ENCODE measurements at places on chromosomes 12 and 14.

DNA sequence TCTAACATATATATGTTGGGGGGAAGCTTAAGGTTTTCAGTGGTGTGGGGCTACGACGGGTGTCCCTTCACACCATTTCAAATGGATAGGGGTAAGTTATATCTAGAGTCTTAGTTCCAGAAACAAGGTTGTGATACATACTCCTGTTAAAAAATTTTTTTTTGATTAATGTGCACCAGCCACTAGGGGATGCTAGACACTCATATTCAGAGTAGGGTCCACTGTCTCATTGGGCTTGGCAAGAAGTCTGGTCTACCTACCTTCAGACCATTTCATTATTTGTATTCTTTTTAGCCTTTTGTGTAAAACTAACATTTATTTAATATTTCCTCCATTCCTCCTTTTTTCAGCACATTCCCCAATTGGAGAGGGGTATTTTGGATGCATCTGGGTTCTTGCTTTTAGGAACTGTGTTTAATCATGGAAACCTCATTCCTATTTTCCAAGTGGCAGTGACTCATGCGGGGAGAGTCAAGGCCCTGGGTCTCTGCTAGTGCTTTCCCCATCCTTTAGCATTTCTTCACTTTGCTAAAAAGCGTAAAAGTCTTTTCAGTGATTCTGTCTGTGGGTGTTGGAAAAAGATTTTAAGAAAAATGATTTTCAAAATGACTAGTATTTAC, 33.4 kb downstream of the ANO4 start:
- DNase-seq: peak; percentile 15

GRCh38 chr12:46073321-46073720, 82.9 kb upstream of the SCAF11 start:
- peak; percentile 19 for DNase-seq

DNA sequence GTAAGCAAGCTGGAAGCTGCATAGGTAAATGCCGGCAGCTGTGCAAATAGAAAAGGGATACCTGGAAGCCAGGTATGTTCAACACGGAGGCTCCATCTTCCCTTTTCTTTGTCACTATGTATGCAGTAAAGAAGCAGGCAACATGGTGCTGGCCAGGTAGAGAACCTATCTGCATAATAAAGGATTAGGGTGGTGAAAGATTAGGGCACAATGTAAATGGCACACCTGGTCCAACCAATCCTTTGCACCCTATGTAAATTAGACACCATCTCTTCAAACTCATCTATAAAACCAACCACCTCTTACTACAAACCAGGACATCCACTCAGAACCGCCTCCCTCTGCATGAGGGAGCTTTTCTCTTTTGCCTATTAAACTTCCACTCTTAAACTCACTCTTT, 32.3 kb downstream of the RPS29 start:
- no peak for DNase-seq

- no peak for DNase-seq
These were observed 23.3 kb downstream of the TPCN1 start for GRCh38 chr12:113244478-113244958.

DNA sequence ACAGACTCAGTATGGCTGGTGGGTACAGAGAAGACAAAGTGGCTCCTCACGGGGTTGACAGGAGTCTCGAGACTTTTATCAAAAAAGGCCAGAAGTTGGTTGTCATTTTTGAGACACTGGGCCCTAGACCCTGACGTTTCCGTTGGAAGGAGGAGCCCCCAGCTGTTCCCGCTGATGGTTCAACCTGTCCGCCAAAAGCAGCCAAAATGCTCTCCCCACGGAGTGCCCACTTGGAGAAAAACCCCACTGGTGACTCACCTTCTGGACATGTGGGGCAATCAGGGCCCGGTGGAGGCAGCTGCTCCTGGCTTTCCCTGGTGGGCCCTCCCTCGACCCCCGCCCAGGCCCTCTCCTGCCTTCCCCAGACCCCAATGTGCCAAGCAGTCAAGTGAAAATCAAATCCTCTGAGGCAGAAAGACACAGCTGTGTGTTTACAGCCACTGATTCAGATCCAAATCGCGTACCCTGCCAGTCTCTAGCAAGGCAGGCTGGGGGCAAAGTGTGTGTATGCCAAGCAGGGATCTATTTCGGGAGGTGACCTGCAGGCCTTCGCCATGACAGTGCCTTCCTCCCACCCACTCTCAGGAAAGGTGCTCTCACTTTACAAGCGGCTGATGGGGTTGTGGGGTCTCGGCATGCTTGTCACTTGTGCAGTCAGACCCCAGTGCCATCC, 347.4 kb downstream of the DPF3 start:
- no peak for DNase-seq

DNA sequence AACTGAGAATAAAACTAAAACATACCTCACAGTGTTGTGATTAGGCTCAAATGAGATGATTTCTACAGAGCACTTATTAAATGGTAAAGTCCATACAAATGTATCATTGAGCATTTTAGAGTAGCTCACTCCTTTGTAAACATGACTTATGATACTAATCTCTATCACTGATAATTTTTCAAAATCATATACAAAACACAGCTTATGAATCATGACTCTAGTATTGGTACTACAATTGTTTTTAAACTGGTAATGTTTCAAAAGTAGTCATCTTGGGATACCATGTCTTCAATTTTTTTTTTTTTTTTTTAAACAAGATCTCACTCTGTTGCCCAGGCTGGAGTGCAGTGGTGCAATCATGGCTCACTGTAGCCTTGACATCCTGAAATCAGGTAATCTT, 40.1 kb upstream of the KRR1 start:
- no peak for DNase-seq
